ENCODE measurements at places on chromosomes 2 and 18.

- DNase-seq, result no peak
These were observed 201.2 kb downstream of the CCDC178 start for GRCh38 chr18:33239298-33239697.

GRCh38 chr2:126858436-126858835 is 40.3 kb upstream of the TEX51 start:
- DNase-seq, result no peak

GRCh38 chr2:188582211-188582610 is 290.5 kb downstream of the GULP1 start:
- no peak for DNase-seq

GRCh38 chr2:151840216-151841046 is 12.2 kb upstream of the ARL5A start:
- DNase-seq, result no peak

DNA sequence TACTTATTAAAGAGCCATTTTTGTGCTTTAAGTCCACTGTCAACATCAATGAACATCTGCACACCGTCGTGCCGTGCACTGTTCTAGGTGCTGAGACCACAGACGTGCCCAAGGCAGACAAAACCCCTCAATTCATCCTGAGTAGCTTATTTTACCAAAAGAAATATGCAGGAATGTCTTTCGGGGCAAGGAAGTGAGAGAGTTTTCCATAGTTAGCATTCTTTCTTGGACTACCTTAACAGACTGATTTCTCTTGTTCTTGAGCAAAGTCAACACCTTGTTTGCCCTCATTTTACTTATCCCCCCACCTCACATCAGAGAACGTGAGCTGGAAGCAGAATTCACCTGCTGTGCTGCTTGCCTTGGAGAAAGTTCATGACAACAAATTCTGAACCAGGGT is 69.3 kb downstream of the GATA6 start:
- DNase-seq, result no peak

DNA sequence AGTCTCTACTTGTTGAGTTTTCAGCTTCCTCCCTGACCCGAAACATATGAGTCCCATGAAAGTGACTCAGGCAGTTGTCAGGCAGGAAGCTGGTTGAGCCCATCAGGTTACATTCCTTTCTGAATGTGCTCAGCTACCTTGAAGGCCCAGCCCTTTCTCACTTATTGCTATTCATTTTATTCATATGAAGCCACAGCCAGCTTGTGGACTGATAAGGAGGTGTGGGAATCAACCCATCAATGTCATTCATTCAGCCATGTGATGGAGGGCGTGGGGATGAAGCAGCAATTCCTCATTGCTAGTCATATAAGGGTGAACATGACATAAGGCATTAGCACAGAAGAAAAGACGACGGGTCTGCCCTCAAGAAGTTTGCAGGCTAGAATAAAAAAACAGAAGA is 5.3 kb upstream of the VPS4B start:
- DNase-seq, result no peak

- DNase-seq, result no peak
These were observed 221.0 kb downstream of the MTX2 start for GRCh38 chr2:176490061-176490861.

DNA sequence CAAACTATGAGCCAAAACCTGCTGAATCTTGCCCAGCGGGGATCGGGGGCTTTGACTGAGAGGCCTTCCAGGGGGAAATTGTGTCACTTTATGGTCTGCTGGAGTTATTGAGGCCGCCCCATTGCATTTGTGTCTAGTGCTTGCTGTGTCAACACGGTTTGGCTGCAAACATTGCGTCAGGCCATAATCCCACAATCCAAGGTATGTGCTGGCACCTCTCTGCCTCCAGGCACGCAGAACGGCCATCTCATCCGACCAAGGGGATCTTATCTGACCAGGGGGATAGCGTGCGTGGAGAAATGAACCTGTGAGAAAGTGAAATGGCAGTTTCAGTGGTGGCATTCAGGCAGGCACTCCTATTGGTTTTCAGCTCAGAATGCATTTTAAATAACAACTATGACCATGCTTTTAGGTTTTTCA is 18.1 kb upstream of the LYPD6B start:
- DNase-seq, result no peak

DNA sequence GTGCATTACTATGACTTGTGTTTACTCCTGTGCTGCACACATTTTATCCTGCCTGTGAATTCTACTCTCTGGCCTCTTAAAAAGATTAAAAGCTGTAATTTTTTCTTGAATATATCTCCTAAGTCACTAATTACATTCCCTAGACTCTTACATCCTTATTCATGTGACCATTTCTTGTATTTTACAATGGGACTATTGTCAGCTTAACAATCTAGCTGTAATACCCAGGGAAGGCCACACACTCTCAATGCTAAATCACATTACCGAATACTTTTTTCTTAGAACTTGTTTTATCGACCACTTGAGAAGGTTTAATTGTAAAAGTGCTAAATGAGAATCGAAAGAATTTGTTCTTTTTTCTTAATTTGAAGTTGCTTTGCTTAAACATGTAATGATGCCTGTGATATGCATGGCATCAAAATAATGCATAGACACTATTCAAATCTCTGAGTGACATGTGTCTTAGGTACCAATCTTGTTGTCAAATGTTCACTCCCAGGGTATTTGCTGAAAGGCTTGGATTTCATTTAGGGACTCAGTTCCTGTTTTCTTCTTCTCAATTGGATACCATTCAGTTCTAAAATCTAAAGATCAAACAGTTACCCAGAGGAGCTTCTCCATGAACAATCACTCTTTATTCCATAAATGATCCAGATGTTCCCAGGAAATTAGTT is 498.5 kb downstream of the DPP10 start:
- DNase-seq, result no peak

DNA sequence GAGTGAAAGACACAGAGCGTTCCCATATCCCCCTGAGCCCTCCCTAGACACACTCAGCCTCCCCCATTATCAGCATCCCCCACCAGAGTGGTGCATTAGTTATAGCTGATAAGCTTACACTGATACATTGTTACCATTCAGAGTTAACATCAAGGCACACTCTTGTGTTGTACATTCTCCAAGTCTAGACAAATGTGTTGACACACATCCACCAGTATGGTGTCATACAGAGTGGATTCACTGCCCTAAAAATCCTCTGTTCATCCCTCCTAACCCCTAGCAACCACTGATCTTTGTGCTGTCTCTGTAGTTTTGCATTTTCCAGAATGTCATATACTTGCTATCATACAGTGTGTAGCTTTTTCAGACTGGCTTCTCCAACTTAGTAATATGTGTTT is 78.0 kb upstream of the RPL31 start:
- DNase-seq, result no peak

GRCh38 chr2:166841152-166841551 is 47.1 kb upstream of the XIRP2 start:
- no peak for DNase-seq

DNA sequence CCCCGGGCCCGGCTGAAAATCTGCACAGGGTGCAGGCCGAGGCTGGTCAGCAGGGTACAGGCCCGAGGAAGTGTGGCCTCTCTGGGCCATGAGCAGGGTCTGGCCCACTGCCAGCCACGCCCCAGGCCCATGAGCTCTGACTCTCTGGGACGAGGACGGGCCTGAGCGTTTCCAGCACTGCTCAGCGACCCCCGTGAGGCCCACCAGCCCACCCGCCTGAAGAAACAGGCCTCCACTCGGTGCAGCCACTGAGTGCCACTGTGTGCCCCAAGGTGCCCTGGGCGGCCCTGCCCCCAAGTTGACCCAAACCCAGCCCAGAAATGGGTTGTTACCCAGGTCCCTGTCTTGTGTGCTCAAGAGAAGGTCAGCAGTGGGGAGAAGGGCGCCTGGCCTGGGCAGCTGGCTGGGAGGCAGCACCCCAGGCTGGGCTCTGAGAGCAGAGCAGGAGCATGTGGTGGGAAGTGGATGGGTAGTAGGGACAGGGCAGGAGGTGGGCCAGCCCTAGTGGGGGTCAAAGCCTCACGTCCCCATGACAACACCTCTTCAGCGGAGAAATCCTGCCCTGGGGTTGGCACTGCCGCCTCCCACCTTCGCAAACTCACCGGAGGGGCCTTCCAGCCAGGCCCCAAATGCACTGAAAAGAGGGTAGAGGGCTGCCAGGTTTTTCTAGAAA is 2.1 kb upstream of the SNED1 start:
- DNase-seq, result no peak

DNA sequence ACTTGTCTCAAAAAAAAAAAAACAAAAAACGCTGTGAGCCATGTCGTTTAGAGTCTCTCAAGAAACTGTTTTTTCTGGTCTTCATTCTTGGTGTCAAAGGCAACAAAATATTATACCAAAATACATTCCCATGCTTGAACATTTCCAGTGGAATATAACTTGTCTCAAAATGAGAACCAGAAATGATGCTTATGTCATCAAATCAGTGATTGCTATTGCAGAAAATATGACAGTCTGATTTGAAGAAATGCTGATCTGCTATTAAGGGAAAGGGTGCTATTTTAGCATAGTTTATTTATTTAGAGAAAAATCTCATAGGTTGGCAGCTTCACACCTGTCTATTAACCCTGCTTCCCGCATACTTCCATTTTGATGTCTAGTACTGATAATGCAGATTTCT is 82.4 kb upstream of the ACSL3 start:
- DNase-seq, result no peak

DNA sequence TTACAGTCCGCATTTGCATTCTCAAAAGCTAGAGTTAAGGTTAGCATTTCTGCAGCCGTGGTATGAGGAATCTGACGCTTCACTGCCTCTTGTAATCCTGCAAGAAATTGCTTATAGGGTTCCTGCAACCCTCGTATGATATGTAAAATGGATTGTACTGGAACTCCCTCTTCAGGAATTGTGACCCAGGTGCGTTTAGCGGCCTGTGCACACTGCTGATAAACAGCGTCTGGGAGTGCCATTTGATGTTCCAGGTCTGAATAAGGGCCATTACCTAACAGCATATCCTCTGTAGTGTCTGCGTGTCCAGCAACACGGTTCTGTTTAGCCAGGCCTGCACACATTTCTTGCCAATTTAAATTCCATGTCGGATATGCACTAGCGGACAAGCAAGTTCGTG is 42.5 kb downstream of the CXCR4 start:
- no peak for DNase-seq

DNA sequence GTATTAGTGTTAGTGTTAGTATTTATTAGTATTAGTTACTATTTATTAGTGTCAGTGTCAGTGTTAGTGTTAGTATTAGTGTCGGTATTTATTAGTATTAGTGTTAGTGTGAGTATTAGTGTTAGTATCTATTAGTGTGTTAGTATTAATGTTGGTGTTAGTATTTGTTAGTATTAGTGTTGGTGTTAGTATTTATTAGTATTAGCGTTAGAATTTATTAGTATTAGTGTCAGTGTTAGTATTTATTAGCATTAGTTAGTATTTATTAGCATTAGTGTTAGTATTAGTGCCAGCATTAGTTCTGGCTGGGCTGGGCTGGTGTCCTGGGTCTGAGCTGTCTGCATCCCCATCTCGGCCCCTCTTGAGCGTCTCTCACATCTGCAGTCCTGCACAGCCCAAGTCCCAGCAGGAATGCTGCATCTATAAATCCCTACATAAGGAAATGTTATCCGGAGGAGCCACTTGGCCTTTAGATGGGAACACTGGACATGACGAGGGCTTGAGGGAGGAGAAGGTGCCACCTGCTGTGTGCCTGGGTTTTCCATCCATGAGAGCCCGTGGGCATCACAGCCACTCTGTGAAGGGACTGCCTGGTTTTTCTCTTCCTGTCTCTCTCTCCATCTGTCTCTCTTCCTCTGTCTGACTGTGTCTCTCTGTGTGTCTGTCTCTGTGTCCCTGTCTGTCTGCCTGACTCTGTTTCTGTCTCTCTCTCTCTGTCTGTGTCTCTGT is 33.6 kb downstream of the TWIST2 start:
- DNase-seq, result no peak

- no peak for DNase-seq
These were observed 189.3 kb downstream of the CLIP4 start for GRCh38 chr2:29304399-29305060.

DNA sequence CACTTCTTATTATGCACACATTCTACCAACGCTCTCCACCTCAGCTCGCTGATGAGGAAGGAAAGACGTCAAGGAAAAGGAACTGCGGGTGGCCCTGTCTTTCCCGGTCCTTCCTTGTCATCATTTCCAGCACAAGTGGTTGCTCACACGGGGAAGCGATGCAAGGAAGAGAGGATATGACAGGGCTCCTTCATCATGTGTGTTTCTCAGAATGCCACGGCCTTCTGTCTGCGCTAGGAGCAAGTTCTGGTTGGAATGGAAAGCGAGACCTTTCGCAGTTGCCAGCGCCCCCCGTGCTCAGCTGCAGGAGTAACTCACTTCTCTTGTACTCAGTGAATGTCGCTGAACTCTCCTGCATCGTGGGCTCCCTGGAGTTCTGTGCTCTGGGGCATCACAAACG is 191.8 kb upstream of the GLI2 start:
- no peak for DNase-seq

- no peak for DNase-seq
These were observed 118.4 kb downstream of the INO80D start for GRCh38 chr2:205967391-205968075.

- DNase-seq, result peak; percentile 30
These were observed 2.7 kb downstream of the ZEB2 start for GRCh38 chr2:144516981-144517865.

DNA sequence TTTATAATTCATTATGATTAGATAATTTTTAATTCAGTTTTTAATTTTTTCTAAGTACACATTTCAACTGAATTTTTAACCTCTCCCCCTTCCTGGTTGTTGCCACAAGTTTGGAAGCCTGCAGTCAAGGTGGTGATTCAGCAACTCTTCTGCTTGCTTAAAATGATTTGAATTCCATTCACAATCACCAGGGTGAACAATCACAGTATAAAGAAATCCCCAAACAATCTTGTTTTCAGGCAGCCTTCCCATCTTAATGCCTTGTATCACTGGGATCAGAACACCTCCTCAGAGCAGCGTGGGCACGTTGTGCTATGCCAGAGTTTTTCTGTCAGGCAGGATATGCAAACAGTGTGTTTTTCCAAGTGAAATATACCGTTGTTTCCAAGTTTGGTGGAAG is 46.7 kb upstream of the BARD1 start:
- no peak for DNase-seq

GRCh38 chr2:128809259-128809636 is 490.6 kb upstream of the HS6ST1 start:
- DNase-seq, result no peak

GRCh38 chr2:226611196-226611943 is 188.2 kb downstream of the IRS1 start:
- no peak for DNase-seq

DNA sequence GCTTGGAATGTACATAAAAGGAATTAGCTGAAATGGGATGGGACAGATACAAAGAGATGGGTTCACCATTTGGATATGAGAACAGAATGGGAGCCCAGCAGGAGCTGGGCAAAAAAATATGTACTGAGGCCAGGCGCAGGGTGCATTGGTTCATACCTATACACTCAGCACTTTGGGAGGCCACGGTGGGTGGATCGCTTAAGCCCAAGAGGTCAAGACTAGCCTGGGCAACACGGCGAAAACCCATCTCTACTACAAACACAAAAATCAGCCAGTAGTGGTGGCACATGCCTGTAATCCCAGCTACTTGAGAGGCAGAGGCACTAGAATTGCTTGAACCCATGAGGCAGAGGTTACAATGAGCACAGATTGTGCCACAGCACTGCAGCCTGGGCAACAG is 30.4 kb downstream of the SCN7A start:
- DNase-seq, result no peak
